ENCODE measurements at places on chromosomes 4 and X.

- DNase-seq: no peak
Observed at GRCh38 chr4:185395238-185395955, at the start of gene LRP2BP. Gene LRP2BP (minus strand): TSS chr4:185395924. CDS start chr4:185378186, 17,738 bp downstream.

- no peak for DNase-seq
Observed at GRCh38 chr4:159926871-159927270, 824.0 kb downstream of the RAPGEF2 start.

- DNase-seq: no peak
Observed at GRCh38 chr4:123640271-123640670, 243.7 kb downstream of the SPRY1 start.

- DNase-seq: no peak
Observed at GRCh38 chr4:55458164-55458563, 62.4 kb downstream of the TMEM165 start.

DNA sequence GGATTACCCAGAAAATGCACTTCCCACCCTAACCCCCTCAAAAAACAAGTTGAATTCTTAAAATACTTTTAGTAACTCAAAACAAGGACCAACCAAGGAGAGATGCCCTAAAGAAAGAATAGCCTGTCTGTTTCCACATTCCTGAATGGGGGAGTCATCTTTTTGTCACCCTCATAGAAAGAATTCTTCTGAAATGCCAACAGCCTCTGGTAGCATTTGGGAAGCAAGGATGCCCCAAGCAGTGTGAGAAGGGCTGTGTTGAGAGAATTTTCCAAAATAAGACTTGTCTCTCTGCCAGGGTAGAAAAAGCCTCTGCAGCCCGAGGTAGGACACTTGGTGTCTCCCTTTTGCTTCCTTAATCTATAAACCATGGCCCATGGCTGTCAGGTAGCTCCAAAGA lies 173.1 kb upstream of the VCX3A start:
- DNase-seq: no peak

GRCh38 chrX:117059848-117060247 lies 597.1 kb upstream of the CT83 start:
- no peak for DNase-seq
